Bronchial epithelial cell (primary cell): ENCODE measurements at places on chromosomes 11 and 22. TPM values are rescaled to one million over a fixed set of nuclear protein-coding genes. Genes with fewer than 3 reads are reported as not detected.

The JAML gene
- 0.13 TPM in 1 of 2 replicates, not detected in the other for total RNA-seq

The LMO2 gene
- total RNA-seq = 0.77 and 1.1 TPM in 2 replicates

The FUT4 gene
- total RNA-seq = 1.0 and 1.8 TPM in 2 replicates

The MUC6 gene
- total RNA-seq = under 0.01 TPM in 1 of 2 replicates, not detected in the other

The HBB gene
- total RNA-seq = not detected in 2 replicates

The FADS2 gene
- total RNA-seq = 15.2 and 34.2 TPM in 2 replicates

DNA sequence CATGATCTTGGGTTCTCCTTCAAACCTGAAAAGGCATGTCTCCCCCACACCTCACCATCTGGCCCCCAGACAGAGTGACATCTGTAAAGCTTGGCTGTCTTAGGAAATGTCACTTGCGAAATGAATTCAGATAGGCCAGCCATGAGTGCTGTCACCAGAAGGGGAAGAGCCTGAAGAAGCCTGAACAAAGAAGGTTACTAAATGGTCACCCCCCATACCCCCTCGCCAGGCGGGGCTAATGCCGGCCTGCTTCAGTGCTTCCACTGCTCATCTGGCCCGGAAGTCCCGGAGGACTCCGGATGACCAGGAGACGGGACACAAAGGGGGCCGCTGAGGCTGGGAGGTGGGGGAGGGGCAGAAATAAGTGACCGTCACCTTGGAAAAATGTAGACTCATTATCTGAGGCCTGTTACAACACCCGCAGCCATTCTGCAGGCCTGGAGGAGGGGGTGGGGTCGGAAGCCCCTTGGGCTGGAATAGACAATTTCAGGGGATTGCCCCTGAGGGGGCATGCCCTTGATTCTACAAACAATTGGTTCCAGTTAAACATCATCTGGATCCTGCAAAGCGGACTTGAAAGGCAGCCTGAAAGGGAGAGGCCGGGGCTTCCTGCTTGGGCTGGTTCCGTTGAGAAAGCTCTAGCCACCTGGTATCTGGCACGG, 43.2 kb downstream of the NAT10 start:
- DNase-seq = no peak

DNA sequence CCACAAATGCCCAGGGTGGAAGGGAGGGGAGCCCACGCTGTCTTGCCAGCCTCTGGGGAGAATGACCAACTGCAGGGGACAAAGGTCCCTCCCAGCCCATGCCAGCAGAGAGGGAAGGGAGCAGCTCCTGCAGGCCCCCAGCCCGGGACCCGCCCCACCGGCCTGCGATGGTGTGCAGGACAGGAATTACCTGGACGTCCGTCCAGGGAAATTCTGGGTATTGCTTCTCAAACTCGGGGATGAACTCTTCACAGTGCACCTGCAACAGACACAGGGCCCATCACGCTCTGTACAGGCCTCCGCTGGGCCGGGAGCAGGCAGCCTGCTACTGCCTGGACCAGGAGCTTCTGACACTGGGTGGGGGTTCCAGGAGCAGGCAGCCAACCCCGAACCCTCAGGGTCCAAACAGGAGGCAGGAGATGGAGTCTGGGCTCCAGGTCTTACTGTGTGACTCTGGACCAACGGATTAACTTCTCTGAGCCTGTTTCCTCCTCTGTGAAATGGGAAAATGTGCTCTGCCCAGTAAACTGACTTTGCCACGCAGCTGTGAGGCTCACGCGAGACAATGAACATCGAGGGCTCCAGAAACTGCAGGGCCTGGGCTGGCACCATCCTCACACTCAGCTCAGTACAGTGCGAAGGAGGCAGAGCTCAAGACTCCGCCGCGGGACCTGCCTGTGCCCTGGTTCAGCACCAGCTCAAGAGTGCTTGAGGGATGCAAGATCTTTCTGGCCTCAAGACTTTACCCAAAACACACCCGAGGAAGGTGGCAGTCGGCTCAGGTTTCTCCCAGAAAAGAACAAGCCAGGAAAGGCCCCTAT, 17.4 kb downstream of the TTLL12 start:
- no peak for DNase-seq

- DNase-seq = peak; percentile 55
Observed at GRCh38 chr22:24894998-24895397, 51.5 kb downstream of the LHFPL7 start.

GRCh38 chr11:124172599-124172998, 10.5 kb upstream of the OR10D3 start:
- no peak for DNase-seq

DNA sequence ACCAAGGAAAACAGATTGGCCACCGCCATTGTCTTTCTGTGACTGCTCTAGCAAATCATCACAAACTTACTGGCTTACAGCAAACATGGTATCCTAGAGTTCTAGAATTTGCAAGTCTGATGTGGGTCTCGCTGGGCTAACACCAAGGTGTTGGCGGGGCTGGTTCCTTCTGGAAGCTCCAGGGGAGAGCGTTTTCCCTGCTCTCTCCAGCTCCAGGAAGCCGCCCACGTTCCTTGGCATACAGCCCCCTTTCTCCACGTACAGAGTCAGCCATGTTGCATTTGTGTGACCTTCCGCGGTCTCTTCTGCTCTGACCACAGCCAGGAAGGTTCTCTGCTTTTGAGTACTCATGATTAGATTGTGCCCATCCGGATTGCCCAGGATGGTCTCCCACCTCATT, 27.5 kb downstream of the TBC1D22A start:
- no peak for DNase-seq

GRCh38 chr22:38398609-38399461, 56.2 kb downstream of the KCNJ4 start:
- no peak for DNase-seq

DNA sequence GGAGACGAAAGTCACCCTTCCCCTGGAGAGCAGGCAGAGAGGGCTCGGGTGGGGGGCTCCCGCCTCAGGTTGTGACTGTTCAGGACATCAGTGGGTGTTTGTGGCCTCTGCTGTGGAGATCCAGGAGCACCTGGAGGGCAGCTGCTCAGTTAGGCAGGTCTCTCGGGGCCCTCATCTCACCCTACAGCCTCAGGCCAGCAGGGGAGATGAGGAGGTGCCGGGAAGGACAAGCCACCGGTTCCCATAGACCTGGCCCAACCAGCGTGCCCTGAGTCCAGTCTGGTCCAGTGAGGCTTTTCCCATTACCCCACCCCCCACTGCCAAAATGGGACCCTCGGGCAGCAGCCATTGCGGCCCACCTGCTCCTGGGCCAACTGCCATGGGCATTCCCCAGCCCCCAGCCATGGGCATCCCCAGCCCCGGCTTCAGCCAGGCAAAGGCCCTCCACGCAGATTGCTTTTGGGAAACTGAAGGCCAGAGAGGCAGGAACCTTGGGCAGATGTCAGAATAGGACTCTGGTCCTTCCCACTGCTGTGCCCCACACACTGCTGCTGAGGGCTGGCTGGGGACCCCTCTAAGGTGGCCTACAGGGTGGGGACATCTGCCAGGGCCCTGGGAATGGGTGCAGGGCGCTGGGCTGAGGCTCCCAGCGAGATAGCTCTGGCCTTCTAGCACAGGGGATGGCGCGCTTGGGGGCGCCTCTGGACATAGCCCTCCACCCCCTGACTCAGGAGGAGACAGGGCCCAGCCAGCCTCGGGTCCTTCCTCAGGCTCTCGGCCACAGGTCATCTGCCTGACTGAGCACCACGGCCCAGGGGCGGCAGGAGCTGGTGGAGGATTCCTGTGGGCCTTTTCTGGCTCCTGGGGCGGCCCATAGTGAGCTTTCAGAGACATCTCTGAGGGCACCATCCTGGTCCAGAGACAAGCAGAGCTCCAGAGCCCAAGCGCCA, 4.8 kb downstream of the PIM3 start:
- no peak for DNase-seq

GRCh38 chr11:118374729-118375128, 15.3 kb downstream of the UBE4A start:
- no peak for DNase-seq

DNA sequence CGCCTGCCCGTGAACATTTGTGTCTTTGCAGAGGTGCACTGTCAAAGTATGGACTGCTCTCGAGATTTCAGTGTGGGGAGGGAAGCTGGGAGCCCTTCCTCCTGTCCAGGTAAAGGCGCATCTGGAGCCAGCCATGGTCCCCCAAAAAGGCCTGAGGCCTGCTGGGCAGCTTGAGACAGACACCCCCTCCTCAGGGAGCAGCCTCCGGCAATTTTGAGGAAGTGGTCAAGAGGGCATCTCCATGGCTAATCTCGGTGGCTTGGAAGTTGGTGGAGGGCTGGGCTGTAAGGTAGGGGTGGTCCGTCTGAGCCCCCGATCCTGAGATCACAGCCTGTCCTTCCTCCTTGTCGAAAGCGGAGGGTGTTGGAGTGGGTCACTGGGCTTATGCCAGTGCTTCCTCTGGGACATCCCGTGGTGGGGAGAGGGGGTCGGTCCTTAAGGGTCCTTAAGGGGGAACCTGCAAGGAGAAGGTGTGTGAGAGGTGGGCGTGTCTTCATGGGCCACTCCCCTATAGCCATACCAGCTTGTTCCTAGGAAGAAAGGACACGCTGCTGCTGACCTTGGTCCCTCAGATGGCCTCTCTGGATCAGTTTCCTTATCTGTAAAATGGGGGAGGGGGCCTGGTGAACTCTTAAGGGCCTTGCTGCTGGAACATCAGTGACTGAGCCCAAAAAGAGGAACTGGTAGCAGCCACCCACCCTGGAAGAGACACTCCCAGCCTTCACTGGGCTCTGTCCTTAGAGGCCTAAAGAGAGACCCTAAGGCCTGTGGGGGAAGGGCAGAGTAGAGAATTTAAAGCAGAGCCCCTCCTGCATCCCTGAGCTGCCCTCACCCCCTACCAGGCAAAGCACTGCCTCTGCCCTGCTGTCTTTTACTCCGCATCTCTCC, 2.6 kb downstream of the KCNC1 start:
- no peak for DNase-seq

DNA sequence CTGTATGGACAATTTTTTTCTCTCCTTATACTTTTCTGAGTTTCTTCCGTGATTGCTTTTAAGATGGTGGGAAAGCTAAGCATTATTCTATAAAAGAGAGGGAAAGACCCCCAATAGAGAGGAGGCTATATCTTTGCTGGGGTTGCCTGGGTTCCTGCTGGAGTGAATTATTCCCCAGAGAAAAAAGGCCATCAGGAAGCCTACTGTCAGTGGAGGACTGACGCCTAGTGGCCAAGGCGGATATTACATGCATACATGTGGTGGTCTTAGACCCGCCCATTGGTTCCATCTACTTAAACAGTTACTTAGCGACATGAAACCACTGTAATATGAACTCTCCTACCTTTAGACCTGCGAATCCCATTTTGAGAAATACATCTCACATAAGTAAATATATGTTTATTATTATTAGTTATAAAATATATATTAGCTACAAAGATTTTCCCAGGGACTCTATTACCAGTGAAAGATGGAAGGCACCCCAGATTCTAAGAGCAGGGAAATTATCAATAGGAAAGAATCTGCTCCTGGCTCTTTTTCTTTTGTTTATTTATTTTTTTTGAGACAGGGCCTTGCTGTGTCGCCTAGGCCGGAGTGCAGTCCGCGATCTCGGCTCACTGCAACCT, 15.7 kb upstream of the PGA3 start:
- DNase-seq = peak; percentile 70
